ENCODE measurements at places on chromosomes 3 and 15. TPM values are rescaled to one million over a fixed set of nuclear protein-coding genes. Genes with fewer than 3 reads are reported as not detected.

GRCh38 chr3:177470197-177470941, 273.1 kb upstream of the TBL1XR1 start:
- no peaks in the 10 kb centered on the region for H3K27me3 ChIP-seq
- no peak overlapping the region for H3K4me3 ChIP-seq
- no peaks in the 10 kb centered on the region for H3K4me1 ChIP-seq
- no peak overlapping the region for H3K27ac ChIP-seq

The PPP1R14D gene
- total RNA-seq = not detected

The CFAP161 gene
- 0.18 TPM for total RNA-seq

GRCh38 chr3:8986741-8987140, 23.5 kb upstream of the RAD18 start:
- peaks cover 5% of the 10 kb centered on the region for H3K4me1 ChIP-seq
- H3K27me3 ChIP-seq = peaks cover 2% of the 10 kb centered on the region
- H3K27ac ChIP-seq = no peak overlapping the region
- no peak for DNase-seq
- no peaks in the 10 kb centered on the region for H3K36me3 ChIP-seq
- no peak overlapping the region for H3K4me3 ChIP-seq

DNA sequence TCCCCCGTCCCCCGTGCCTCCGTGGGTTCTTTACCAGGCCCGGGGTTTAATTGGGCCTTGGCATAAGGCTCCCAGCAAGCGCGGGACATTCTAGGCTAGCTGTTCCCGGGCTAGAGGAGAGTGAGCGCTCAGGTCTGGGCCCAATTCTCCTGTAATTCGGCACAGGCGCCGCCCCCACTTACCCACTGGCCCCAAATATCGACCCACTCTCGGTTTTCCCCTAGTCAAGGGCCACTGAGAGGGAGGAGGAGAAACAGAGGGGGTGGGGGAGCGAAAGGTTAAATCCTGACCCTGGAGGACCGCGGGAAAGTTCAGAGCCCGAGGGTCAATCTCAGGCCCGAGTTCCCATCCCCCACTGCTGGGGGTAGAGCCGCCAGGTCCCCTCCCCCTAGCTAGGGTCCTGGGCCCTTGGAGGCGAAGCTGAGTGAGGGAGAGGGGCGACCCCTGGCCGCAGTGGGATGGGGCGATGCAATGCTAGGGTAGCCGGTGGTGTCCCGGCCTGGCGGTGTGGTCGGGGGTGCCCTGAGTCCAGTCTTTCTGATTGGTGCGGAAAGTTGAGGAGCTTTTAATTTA, 8.5 kb upstream of the ONECUT1 start:
- no peak overlapping the region for H3K4me3 ChIP-seq
- no peaks in the 10 kb centered on the region for H3K36me3 ChIP-seq
- no peak for DNase-seq
- peaks cover 80% of the 10 kb centered on the region for H3K27me3 ChIP-seq
- H3K27ac ChIP-seq = no peak overlapping the region

The TMEM212 gene
- not detected for total RNA-seq

GRCh38 chr3:111284503-111285183, 213.0 kb downstream of the NECTIN3 start:
- DNase-seq = no peak
- H3K36me3 ChIP-seq = no peaks in the 10 kb centered on the region
- H3K27ac ChIP-seq = no peak overlapping the region
- H3K4me3 ChIP-seq = no peak overlapping the region
- no peaks in the 10 kb centered on the region for H3K4me1 ChIP-seq

All from activated B cell treated with CpG ODN at 0.5 μM for 24 hours (primary cell).